ENCODE measurements at places on chromosomes 12 and 14.

DNA sequence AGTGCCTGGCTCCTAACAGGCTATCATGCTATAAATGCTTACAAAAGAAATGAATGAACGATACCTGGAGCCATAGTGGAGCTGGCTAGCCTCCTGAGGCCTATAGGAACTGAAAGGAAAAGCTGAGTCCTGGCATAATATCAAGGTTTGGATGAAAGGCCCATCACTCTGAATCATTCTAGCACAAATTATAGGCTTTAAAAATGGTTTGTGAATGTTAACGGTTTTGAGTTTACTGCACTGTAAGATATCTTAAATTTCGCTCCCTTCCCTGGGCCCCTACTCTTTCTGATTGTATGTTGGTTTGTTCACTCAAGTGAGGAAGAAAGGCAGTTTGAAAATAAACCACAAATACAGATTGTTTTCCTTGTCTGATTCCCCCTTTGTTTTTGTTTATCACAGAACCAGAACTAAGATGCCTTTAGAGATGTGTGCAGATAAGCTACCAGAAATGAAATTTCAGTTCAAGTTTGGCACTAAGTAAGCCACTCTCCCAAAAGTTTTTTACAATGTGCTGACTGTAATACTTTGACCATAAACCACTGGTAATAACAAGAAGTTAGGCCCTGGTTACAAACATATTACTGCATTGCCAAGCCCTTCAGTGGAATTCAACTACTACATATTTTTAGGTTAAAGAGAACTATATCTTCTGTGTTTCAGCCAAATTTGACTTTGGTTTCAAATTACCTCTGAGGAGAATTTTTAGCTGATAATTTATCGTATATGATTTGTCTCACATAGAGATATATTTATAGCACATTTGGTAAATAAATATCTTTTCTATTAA lies 89.5 kb downstream of the ALX1 start:
- DNase-seq, result no peak

DNA sequence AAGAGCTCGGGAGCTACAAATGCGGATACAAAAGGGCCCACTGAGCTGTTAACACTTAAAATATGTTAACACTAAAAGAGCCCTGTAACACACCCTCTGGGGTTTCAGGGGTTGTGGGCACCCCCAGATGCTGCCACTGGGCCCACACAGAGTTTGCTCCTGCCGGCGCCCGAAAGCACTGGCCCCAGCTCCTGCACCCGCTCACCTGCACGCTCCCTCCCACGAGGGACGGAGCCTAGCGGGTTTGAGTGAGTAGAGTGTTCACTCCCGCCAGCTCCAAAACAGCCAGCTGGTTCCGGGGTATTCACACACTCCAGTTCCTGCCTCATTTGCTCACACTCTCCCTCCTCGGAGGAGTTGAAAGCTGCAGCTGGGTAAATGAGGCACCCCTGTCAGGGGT lies 357.7 kb downstream of the ETNK1 start:
- DNase-seq, result no peak

- DNase-seq, result no peak
Observed at GRCh38 chr14:68104518-68104917, 284.9 kb downstream of the RAD51B start.

- peak; percentile 62 for DNase-seq
Observed at GRCh38 chr12:11814374-11814773, 164.9 kb downstream of the ETV6 start.

GRCh38 chr12:53046655-53047220 lies 3.1 kb upstream of the TNS2 start:
- peak; percentile 41 for DNase-seq

DNA sequence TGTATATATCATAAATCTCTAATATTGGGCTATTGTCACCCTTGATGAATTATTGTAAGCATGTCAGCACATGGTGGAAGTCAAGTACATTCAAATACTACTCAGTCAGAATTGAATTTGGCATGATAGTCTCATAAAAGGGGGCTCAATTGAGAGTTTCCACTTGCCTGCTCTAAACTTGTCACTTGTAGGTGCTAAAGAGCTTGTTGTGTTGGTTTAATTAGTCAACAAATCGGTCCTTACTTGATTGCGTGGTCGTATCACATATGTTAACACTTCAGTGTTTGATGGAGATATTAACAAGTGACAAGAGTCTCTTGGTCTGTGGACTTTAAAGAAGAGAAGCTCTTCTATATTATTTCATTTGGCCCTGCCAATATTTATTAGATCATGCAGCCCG lies 81.1 kb downstream of the NKX2-1 start:
- no peak for DNase-seq

GRCh38 chr12:49014547-49014946 lies 4.0 kb downstream of the PRKAG1 start:
- no peak for DNase-seq

DNA sequence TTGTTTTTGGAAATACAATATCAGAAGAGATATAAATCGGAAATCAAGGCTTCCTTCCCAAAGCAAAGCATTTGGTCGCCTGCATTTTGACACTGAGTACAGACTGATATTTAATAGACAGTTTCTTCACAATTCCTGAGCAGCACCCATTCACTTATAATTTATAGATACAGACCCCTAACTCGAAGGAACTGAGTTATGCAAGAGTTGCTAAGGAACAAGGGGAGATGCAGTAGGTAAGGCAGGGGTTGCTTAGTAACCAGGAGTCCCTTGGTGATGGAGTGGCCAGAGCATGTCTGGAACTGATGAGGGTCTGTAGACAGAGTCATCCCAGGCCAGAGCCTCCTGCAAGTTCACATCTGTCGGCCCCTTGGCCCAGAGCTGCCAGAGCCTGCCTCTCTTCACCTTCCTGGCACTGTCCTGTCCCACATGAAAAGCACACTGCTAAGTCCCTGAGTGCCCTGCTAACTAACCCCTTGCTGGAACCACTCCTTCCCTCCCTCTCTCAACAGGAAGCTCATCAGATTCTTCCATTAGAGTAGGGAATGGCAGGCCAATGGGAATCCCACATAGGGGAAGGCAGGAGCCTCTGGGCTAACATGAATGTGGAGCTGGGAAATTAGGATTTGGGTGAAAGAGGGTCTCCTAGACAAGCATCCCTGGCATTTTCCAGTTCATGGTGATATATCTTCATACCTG lies 3.6 kb upstream of the DHRS2 start:
- no peak for DNase-seq

DNA sequence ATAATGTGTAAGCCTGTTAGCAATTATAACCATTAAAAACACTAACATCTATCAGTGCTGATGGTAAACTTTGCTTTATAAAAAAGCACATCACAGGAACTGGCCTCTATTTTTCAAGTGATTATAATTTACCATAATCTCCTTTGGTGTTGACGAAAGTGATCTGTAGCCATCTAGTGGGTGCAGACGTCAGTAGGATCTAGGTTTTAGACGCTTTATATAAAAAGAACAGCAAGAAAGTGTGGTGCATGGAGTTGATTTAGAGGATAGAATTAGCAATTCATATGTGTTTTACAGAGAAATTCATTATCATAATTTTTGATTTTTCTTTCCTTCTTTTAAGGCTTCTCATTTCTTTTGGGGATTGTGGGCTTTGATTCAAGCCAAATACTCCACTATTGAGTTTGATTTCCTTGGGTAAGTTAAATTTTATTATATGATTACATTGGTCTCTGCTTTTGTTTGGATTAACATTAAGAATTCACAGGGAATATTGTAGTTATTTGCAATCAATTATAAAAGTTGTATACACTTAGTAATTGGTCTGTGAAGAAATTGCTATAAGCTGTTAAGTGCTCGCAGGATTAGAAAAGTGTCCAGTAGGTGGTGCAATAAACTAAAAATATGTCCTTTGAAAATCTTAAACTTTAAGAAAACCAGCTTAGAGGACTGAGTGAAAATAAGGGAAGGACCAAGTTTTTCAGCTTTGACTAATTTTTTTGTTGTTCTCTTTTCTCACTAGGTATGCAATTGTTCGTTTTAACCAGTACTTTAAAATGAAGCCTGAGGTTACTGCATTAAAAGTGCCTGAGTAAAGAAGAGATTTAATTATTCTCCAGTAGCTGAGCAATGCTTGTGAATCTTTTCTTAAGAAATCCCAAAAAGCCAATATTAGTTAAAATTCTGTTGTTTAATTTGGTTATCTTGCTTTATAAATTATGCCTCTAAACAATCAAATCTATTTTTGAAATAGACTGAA lies 59.5 kb downstream of the ETNK1 start:
- DNase-seq, result peak; percentile 46

- DNase-seq, result no peak
Observed at GRCh38 chr14:39025810-39026627, 77.0 kb downstream of the SEC23A start.

DNA sequence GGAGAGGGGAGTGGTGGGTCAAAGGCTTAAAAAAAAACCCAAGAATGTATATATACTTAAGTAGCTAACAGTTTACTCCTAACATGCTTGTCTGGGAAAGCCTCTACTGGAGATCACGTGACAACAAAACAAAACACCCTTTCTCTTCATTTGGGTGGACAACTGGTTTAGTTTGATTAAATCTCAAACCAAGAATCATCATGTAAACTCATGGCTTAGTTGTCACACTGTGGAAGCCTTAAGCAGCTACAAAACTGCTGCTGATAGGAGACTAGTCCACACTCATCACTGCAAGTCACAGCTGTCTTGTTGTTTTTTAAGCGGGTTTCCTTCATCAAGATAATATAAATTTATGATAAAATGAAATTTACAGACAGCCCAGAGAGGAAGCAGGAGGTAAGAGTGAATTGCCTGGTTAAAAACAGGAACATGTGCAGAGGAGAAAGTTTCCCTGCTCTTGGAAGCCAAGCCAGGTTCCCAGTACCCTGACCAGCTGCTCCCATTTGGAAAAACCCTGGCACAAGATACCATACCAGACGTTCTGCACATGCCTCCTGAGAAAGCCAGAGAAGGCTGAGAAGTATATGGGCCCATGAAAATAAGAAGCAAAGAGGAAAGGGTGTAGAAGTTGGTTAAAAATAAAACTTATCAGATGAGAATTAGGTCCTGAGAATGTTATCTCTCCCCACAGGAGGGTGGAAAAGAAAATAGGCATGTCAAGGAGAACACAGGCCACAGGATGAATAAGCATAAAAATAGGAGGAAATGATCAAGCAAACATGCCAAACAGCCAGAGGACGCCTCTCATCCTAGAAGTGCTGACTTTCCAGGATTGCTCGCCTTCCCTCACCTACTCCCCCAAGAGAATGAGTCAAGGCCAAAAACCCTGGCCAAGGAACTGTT lies 34.0 kb downstream of the EGLN3 start:
- no peak for DNase-seq

DNA sequence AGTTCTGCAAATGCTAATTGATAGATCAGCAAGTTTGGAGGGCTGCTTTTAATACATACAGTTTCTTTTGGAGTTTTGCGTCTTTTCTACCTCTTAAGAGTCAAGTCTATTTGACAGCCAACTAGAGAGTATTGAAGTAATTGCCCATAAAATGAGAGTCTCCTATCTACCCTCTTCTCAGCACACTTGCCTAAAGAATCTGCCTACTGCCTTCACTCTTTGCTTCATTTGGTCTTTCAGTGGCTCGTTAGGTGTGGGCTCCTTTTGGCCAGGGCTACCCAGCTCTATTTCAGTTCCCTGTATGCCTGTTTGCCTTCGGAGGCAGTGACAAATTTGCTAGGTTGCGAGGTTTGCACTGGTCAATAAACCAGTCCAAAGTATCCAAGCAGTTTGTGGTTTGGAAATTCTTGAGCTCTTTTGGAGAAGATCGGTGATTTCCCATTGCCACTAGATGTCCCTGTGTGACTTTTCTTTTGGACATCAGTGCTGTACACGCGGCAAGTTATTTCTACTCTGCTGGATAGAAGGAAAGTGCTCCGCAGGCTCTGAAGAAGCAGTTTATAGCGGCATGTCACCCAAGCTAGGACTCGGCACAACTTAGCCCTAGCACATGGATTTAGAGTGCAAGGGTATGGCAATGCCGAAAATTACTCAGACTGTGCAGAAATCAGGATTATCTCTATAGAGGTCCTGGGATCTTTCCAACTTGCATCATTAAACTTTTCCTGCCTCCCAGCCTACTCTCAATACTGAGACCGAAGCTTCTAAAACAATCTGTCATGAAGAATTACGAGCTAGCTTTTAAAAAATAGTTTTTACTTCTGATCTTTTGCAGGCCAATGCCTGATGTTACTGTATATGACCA lies 38.6 kb downstream of the MGST1 start:
- no peak for DNase-seq

DNA sequence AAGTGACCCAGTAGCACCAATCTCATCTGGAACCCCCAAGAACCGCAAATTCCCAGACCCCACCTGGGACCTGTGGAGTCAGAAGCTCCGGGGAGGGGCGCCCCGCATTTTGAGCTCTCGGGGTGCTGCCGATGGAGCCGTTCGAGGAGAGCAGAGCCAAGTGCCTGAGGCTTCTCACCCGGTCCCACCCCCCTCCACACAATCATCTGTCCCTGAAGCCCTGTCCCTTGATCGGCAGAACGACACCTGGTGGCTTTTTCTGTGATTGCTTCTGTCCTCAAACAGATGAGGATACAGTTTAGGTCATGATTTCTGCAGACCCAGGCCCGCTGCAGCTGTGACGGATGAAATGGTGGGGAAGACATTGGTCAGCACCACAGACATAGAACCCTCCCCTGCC lies 74.7 kb downstream of the NOC4L start:
- peak; percentile 37 for DNase-seq

DNA sequence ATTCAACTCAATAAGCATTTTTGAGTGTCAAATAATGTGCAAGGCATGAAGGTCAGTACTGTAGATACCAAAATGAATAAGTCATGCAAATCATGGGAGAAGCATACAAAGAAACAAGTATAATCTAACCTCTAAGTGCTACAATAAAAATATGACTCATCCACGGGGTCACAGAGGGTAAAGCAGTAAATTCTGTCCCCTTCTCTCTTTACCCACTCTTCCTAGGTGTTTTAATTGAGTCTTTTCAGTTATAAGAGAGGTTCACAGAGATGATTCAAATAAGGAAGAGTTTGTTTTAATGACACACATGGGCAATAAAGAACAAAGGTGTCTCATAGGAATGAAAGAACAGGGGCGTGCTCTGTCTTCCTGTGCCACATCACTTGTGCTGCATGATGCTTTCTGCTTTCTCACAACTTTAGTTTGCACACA lies 71.5 kb upstream of the DAAM1 start:
- no peak for DNase-seq

DNA sequence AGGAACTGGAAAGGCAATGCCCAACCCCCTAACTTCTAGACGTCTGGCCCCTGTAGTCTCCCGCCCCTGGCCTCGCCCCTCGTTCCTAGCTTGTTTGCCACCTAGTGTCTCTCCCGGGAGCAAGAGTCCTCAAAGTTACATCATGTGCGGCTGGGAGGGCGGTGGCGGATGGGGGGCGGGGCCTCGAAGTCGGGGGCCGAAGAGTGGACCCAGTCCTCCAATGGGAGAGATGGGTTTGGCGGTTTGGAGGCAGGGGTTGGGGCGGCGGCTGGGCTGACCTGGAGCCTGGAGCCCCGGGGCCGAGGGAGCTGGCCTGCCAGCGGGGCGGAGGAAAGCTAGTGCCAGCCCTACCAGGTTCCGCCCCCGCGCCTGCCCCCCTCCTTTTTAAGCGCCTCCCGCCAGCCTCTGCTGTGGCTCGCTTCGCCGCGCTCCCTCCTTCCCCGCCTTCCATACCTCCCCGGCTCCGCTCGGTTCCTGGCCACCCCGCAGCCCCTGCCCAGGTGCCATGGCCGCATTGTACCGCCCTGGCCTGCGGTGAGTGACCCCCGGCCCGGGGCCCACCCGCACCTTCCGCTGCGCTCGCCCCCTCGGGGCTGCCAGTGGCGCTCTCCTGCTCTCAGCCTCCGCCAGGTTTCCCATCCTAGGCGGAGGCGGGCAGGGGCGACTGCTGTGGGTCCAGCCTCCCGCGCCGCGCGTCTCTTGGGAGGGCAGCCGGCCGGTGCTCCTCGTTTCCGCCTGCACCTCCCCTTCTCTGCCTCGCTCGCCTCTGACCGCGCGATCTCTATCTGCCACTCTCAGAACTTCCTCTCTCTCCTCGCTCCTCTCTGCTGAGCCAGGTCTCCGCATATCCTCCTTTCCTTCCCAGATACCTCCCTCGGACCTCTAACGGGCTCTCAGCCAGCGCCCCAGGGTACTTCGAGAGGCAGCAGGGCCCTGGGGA lies at the start of gene PCK2:
PCK2 (plus strand) TSS at position 411 of the 940 bp plus-strand sequence; CDS start at position 506, 95 bp downstream.
- peak; percentile 53 for DNase-seq
